ENCODE measurements at places on chromosomes 7 and 10. TPM values are rescaled to one million over a fixed set of nuclear protein-coding genes. Genes with fewer than 3 reads are reported as not detected.
A peak's percentile ranks its signal among the peaks of the same experiment; 100 is the strongest.

The CSGALNACT2 gene
- 2.8 TPM for total RNA-seq

The TAC1 gene
- total RNA-seq: 0.97 TPM

DNA sequence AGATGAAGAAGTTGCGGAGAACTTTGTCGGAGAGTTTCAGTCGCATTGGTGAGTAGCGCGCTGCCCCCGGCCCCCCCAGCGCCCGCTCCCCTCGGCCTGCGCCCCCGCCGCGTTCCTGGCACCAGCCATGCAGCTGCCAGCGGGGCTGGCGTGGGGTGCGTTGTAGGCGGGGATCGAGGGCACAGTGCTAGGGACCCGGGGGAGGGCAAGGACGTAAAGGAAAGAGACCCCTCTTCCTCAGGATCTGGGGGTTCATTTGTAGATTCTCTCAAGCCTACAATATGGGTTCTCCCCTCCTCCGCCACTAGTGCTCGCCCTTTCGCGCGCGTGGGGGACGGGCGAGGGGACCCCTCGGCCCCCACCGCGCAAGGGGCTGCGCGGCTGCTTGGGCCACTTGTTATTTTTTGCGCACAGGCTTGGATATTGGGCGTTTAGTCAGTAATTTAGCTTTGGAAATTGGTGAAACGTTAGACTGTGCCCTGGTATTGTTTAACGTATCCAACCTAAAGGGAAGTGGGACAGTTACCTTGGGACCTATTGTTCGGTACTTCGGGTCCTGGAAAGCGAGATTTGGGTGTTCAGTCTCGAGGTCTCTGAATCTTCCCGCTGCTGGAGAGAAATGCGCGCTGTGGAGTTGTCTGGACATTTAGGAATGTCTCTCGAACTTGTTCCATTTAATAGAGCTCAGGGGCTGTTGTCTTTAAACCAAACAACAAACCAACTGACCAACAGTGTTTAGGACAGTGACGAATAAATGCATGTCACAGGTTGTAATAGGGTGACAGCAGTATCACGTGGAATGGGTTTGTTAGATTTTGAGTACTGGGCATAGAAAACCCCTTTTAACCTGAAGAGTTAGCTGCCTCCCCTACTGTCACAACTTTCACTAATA is 796 bp downstream of the CDK14 start:
- DNase-seq: peak; percentile 48

- no peak for DNase-seq
These were observed 71.7 kb upstream of the ZNRF2 start for GRCh38 chr7:30212701-30213111.
